Pons (tissue), 1 donor: ENCODE measurements at places on chromosomes 13 and 19.

DNA sequence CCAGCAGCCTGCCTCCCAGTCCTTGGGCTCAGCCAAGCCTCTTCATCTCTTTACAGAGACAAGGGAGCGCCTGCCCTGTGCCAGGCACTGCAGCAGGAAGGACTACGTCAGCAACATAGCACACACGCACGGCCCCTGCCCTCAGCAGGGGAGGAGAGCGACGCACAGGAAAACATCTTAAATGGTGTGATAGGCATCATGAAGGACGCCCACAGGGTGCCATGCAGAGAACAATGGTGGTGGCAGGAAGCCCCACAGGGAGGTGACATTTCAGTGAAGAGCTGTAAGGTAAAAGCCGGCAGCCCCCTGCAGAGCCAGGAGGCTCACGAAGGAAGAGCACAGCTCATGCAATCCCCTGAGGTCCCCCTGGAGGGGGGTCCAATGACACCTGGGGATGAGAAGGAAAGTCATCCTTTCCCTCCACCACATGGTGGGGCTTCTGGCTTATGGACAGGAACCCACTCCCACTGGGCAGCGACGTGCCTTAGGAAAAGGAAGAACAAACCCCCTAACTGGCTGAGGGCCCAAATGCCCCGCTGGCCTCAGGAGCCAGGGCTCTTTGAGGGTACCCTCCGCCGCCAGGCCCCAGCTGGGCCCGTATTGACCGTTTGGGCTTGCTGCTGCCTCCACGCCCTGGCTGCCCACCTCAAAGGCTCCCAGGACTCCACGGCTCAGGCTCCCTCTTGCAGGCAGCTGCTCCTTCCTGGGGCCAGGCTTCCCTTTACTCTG is 37.3 kb upstream of the C13orf42 start:
- no peak for DNase-seq

DNA sequence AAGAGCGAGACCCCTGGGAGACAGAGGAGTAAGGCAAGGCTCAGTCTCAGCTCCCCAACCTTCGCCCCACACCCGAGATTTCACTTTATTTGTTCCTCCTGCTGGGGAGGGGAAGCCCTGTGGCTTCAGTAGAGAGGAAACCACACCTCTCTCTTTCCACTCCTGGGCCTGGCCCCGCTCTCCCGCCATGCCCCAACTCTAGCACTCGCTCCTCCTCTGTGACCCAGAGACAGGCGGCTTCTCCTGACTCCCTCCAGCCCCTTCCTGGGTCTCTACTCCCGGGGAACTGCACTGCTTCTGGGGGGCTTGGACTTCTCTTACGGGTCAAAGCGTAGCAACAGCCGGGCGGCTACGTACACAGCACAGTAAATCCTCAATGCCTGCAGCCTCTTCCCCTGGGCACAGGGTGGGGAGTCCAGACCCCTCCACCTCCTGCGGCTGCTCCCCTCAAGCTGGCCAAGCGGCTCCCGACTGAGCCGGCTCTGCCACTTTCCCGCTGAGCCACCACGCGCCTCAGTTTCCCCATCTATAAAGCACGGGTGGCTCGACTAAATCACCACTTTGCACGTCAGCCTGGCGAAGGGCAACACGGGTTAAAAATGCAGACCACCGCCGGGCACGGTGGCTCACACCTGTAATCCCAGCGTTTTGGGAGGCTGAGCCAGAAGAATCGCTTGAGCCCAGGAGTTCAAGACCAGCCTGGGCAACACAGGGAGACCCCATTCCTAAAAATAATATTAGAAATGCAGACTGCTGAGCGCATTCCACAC is 1.4 kb downstream of the RNF126 start:
- no peak for DNase-seq

GRCh38 chr13:46783504-46783903 is 13.5 kb downstream of the ESD start:
- no peak for DNase-seq

DNA sequence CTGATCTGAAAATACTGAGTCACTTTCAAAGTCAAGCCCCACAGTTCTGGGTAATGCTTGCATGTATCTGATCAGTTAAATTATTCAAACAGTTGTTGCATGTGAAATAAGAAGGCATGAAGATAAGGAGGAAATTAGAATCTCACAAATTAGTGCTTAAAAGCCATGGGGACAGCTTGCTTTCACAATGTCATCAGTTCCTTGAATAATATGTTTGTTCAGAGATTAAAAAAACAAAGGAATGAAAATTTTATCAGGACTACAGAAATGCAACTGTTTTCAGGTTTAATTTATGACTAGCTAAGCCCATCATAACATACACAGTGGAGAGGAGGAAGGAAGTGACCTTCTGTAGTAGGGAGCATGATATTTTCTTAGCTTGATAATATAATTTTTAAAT is 150.1 kb downstream of the OXGR1 start:
- no peak for DNase-seq
